Stimulated activated CD8-positive, alpha-beta memory T cell treated with anti-CD3 and anti-CD28 coated beads, Interleukin-7, amount 100 ng/mL, for 1 hour (primary cell): ENCODE measurements at places on chromosomes 3 and 15.

GRCh38 chr15:59247364-59247763 lies 40.7 kb downstream of the LDHAL6B start:
- DNase-seq = no peak

GRCh38 chr3:171133337-171133736 lies 106.8 kb upstream of the SLC2A2 start:
- DNase-seq = no peak

GRCh38 chr15:51367322-51367976 lies 26.0 kb downstream of the GLDN start:
- DNase-seq = no peak

GRCh38 chr15:51971032-51971374 lies 575 bp downstream of the LEO1 start:
- DNase-seq = no peak

GRCh38 chr3:188231456-188231855 lies 77.5 kb downstream of the LPP start:
- no peak for DNase-seq

GRCh38 chr3:14126887-14127505 lies 2.1 kb downstream of the TMEM43 start:
- no peak for DNase-seq

- DNase-seq = no peak
Observed at GRCh38 chr3:103105206-103105605, 670.4 kb downstream of the ZPLD1 start.

DNA sequence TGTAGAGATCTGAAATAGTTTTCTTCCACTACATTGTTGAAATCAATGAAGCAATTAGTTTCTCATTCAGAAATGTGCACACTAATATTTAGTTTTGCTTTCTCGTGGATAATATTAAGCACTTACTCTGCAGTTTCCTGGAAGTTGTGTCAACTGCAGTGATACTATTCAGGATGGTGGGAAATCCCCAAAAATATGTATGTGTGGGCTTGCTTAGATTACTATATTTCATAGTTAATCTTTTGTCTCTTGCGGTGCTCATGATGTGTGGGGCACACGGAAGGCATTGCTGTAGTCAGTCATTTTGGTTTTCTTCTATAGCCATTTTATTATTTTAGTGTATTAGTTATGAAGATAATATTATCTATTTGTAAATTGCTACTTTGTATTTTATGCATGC lies 19.7 kb downstream of the RAB11A start:
- no peak for DNase-seq

DNA sequence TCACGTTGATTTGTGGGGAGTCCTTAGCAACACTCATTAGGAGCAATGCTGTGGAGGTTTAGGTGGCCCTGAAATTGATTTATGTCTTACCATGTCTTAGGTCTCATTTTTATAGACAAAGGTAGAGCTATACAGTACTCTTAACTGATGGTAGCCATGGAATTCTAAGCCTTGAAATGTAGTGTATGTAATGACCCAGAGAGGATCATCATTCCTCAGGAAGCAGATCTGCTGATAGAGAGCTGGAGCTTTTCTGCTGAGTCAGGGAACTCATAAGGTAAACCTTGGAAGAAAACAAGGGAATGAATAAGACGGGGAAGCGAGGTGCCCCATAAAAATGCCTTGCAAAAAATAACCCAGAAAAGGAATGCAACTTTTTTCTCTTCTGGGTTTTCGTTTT lies 34.0 kb upstream of the ZNF639 start:
- DNase-seq = no peak

DNA sequence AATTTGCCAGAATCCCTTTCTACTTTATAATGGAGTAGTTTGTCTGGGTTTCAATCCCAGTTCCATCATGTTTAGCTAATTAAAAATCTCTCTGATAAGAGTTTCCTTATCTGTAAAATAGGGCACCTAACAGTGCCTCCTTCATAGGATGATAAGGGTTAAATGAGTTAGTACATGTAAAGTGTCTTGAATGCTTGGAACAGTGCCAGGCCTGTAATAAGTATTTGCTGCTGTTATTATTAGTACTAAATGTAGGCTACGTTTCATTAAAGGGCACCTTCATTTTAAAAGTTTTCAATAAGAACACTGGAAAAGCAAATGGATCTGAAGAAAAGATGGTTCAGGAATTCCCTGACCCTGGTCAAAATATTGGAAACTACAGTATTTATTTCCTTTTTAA lies 11.8 kb upstream of the SLC2A2 start:
- no peak for DNase-seq

DNA sequence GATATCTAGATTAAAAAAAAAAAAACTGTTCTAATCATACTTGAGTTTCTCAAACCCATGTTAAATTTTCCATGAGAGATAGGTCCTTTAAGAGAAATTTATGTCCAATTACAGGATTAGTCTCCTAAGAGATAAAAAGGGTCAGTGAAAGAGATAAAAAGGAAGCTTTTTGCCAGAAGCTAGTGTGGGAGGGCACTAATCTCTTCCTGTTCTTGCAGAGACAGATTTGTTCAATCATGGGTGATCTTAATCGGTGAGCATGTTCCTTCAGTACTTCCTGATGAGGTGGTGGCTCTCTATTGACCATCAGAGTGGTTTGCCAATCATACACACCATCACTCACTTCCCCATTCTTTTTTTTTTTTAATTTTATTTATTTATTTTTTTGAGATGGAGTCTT lies 16.9 kb upstream of the LPP start:
- no peak for DNase-seq

GRCh38 chr3:85259748-85260147 lies 301.0 kb downstream of the CADM2 start:
- DNase-seq = no peak

GRCh38 chr3:44557074-44557473 lies 2.1 kb downstream of the ZKSCAN7 start:
- no peak for DNase-seq

- no peak for DNase-seq
Observed at GRCh38 chr3:36796881-36797280, 32.5 kb upstream of the DCLK3 start.

DNA sequence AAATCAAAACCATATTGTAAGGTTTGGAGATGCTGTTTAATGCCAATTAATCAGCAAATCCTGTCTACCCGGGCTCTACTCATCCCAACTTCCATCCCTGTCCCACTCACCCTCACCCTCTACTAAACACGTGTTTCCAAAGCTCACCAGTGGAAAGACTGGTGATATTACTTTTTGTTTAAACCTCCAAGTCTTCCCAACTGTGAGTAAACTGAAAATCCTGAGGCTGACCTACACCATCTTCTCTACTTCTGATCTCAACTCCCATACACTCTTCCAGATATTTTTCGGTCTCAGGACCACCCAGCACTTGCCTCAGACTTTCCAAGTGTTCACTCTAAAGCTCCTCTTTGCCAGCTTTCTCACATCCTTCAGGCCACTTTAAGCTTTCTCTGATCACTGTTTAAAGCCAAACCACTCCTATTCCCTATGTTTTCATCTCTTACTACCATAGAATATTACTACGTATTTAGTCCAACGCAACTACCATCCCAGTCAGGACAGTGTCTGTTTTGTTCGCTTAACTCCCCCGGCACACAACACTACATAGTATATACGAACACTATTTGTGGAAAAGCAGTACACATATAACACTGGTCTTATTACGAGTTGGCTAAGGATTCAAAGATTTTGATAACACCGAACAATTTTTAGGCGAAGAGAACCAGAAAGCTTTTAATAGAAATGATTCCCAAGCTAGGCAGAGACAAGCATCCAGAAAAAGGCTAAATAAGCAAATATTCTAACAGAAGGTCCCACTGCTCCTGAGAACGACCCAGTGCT lies 684 bp downstream of the RPL4 start:
- DNase-seq = no peak
